ENCODE measurements at places on chromosomes 11 and 22.

DNA sequence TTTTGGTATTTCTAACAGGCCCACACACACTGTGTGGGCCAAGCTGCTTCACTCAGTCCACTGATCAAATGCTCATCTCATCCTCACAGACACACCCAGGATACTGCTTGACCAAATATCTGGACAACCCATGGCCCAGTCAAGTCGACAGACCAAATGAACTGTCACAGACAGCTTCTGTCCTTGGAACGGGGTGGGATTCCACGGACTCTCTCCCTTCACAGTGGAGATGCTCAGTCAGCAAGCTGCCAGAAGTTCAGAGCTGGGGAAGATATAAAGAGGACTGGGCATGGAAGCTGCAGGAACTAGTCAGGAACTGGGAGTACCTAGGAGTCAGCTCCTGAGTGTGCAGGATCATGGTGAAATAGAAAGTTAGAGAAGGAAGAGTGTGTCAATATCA is 34.6 kb upstream of the CD81 start:
- no peak for DNase-seq

GRCh38 chr11:22728600-22729389 is 62.4 kb downstream of the GAS2 start:
- DNase-seq = no peak

DNA sequence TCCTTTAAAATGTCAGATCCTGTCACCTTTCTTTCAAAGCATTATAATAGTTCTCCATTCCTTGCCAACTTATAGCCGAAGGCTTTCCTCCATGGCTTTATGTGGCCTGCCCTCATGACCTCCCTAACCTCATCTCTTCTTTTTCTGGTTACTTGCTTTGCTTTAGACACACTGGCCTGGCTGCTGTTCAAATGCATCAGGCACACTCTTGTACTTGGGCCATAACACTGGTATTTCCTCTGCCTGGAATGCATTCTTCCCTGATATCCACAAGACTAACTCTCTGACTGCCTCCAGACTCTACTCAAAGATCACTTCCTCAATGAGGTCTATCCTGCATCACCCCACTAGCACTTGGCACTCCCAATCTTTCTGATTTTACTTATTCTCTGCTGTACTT is 710.3 kb downstream of the KCNA4 start:
- DNase-seq = no peak

DNA sequence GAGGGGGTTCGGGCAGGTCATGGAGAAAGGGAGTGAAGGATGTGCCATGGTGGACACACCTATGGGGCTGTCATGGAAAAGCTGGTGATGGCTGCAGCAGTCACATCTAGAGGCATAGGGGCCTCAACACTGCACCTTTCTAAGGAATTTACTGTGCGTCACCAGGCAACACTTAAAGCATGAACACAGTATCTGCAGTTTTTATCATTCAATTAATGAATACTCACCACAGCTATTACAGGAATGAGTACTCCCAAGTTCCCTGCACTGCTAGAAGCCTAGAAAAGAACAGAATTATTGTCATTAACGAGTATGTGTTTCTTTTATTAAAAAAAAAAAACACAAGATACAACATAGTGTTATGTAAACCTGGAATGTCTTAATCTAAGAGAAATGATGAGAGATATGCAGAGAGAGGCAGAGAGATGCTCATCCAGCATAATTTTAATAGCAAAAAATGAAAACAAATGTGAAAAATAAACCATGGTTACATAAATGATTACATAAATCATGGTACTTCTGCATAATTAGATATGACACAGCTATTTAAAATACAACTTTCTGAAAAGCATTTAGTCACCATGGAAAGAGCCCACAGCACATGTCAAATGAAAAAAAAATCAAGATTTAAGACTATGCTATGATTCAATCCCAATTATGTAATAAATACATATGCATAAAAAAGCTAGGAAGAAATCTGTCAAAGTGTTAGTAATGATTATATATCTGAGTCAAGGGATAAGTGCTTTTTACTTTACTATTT is 19.2 kb downstream of the SERPIND1 start:
- no peak for DNase-seq

GRCh38 chr11:75639762-75640181 is 29.1 kb downstream of the MAP6 start:
- DNase-seq = peak; percentile 20

DNA sequence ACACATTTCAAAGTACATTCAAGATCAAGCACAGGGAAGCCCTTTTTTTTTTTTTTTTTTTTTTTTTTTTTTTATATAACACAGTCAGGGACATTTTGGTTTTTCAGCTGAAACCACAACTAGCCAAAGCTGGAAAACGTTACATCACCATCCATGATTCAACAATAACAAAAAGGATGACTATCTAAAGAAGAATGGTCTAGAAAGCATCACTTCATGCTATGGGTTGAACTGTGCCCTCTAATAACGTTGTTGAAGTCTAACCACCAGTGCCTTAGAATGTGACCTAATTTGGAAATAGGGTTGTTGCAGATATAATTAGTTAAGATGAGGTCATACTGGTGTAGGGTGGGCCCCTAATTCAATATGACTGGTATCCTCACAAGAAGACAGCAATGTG is 46.6 kb downstream of the MTMR2 start:
- DNase-seq = peak; percentile 95

DNA sequence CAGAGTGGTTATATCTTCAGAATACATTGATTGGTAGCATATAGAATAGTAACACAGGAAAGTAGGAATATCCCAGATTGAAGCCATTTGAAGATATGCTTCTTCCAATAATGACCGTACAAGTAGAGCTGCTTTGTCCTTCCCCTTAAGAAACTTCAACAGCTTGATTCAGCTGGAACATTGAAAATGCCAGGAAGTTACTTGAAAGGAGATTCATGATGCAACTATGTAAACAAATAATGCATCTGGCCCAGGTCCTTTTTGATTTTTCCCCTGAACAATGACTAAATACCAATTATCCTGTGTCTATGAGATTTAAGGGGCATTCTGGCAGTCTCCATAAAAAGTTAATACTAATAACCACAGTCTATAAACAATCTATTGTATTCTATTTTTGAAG is 3.0 kb downstream of the DKK3 start:
- peak; percentile 40 for DNase-seq

- no peak for DNase-seq
Measured at GRCh38 chr11:46105134-46105628, 16.1 kb downstream of the PHF21A start.

- DNase-seq = no peak
Measured at GRCh38 chr11:34067383-34068065, 16.0 kb downstream of the CAPRIN1 start.

- no peak for DNase-seq
Measured at GRCh38 chr11:45021001-45021400, 70.3 kb upstream of the TP53I11 start.

DNA sequence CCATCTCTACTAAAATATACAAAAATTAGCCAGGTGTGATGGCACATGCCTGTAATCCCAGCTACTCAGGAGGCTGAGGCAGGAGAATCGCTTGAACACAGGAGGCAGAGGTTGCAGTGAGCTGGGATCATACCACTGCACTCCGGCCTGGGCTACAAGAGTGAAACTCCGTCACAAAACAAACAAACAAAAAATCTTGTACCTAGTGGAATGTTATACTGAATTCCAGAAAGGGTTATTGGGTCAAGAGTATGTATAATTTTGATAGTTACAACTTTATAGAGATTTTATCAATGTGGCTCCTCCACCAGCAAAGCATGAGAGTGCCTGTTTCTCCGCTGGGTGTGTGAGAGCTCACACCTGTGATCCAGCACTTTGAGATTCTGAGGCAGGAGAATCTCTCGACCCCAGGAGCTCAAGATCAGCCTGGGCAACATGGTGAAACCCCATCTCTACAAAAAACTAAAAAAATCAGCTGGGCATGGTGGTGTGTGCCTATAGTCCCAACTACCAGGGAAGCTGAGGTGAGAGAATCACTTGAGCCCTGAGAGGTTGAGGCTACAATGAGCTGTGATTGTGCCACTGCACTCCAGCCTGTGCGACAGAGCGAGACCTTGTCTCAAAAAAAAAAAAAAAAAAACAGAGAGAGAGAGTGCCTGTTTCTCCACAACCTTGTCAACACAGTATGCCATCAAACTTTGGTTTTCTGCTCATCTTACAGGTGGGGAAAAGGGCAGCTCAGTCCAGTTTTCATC is 12.7 kb upstream of the FOLR1 start:
- no peak for DNase-seq

- DNase-seq = no peak
Measured at GRCh38 chr22:30591191-30591587, 521 bp downstream of the PES1 start.

- peak; percentile 15 for DNase-seq
Measured at GRCh38 chr11:69674267-69674885, 777 bp downstream of the LTO1 start.

DNA sequence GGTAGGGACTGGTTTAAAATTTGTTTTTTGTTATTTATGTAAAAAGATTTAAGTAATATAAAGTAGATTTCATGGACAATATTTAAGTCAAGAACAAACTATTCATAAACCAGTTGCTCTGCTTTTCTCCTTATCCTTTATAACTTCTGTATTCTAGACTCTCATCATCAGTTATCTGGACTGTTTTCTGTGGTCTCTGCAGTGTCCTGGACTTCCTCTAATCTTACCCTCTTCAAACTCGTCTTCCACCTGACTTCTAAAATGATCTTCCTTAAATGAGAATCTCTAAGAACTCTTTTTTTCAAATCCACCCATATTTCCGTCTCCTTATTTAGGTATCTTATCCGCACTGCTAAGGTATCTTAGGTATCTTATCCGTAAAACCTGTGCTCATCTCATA is 8.1 kb downstream of the RRM1 start:
- DNase-seq = no peak

DNA sequence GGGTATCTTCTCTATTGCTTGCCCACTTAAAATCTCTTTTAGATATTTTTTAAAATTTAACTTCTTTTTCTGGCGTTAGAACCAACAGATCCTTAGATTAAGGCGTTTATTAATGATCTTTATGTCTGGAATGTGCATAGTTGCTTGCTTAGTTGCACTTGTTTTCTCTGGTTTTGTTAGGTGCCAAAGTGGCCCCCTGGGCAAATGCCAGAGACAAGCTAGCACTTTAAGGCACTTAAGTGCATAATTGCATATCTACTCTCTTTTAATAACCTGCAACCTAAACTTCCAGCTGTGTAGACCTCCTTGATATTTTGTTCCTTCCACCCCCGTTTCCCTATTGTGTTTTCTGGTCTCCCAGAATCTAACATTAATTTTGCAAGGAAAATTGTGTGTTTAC is 3.3 kb downstream of the RBM4 start:
- DNase-seq = no peak

GRCh38 chr11:119206511-119207414 is 624 bp downstream of the CBL start:
- DNase-seq = no peak

DNA sequence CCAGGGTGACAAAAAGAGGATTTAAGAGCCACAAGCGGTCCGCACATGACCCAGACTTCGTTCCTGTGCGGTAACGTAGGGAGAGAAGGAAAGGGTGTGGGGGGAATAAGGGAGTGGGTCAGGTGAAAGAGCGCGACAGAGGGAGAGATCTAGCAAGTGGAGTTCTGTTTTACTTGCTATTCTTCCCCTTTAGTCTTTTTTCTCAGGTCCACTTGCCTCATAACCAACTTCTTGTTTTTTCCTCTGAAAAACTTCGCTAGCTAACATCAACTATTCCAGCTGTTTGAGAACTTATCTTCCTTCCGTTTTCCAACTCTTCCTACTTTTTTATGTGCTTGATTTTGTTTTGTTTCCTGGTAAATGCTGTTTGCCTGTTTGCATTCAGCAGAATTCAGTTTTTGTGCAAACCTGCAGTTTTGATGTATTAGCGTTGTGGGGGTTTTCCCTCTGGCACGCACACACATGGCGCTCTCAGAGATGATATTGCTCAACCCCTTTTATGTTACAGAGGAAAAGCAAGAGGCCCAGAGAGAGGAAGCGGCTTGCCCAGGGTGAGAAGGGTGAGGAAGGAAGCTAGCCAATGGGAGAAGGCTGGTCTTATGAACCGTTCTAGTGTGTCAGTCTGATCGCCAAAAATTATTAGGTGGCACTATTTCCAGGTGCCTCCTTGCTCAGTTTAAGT is 592 bp upstream of the CTSC start:
- no peak for DNase-seq

DNA sequence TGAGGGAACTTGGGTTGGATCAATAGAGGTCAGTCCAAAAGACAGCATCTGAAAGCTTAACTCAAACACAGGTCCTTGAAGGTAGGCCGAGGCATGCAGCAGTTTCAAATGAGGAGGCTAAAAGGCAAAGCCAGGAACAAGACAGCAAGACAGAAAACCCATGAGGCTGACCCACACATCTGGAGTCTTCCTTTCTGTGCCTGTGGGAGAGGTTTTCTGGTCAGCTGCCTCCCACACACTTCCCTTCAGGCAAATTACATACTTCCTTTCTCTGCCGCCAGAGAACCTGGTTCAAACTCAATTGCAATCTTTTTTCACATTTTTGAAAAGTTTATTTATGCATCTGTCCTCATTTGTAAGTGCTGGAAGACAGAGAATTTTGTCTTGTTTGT is 29.8 kb upstream of the CRTAM start:
- no peak for DNase-seq

DNA sequence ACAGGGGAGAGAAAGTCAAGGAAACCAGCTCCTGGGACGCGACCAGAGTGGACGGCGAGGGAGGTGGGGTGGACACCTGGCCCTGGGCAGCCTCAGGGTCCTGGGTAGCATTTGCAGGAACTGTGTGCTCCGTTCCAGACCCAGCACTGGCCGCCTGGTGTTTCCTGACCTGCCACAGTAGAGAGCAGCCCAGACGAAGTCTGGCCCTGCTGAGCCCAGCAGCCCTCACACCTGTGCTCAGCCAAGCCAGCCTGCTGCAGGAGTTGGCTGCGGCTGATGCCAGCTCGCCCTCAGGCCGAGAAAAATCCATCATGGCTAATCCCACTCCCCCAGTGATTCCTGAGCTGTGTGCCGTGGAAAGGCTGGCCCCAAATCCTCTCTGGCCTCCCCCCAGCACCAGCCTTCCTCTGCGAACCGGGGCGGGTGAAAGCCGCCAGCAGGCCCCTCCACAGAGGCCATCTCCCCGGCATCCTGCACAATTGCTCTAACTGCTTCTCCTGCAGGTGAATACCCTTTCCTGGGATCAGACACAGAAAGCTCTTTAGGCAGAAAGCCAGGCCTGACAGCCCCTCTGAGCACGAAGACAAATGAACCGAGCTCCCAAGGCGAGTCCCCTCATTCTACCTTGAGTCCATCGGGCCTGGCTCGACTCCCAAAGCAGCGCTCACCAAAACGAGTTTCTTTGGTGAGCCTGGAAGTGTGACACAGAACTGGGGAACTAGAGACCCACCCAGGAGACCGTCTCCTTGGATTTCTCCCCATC is 88.6 kb downstream of the RTL6 start:
- no peak for DNase-seq

- DNase-seq = no peak
Measured at GRCh38 chr11:86261328-86261727, 16.8 kb downstream of the EED start.

GRCh38 chr11:6285019-6285418 is 25.4 kb downstream of the CCKBR start:
- DNase-seq = no peak

- peak; percentile 44 for DNase-seq
Measured at GRCh38 chr11:66388780-66389386, 17.3 kb upstream of the SLC29A2 start.

Data from AG09319 (cell line).